Activated naive CD8-positive, alpha-beta T cell treated with anti-CD3 and anti-CD28 coated beads, Interleukin-2, amount 10 ng/mL, durations not matched to agents 7 days and 5 days (primary cell): ENCODE measurements at places on chromosomes 4 and X.

DNA sequence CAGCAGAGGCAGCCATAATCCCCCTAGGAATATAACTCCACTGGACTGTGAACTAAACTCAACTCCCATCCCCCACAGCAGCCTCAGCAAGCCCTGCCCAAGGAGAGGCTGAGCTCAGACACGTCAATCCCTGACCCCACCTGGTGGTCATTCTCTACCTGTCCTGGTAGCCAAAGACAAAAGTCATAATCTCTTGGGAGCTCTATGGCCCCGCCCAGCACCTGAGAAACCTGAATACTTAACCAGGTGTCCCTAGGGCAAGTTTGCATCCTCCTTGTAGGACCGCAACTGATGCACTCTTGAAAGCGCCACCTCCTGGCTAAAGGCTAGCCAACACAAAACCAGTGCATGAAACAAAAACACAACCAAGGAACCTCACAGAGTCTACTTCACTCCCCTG is 18.4 kb downstream of the CT47B1 start:
- no peak for DNase-seq

- no peak for DNase-seq
Measured at GRCh38 chr4:183636923-183637322, 22.1 kb downstream of the RWDD4 start.

DNA sequence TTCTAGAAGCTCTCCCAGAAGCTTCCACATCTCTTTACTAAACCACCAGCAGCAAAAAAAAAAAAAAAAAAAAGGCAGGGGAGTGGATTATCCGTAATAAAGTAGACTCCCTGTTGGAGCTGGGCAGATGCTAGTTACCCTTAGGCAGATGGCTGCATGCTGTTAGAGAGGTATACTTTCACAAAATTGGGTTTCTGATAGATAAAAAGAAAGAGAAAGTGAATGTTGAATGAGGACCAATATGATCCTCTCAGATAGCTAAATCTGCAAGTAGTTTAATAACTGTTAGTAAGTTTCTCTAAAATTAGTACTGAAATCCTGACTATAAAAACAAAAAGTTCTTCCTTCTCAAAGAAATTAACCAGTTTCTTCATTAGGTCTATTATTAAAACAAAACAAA is 195.4 kb downstream of the ANAPC10 start:
- DNase-seq, result no peak

DNA sequence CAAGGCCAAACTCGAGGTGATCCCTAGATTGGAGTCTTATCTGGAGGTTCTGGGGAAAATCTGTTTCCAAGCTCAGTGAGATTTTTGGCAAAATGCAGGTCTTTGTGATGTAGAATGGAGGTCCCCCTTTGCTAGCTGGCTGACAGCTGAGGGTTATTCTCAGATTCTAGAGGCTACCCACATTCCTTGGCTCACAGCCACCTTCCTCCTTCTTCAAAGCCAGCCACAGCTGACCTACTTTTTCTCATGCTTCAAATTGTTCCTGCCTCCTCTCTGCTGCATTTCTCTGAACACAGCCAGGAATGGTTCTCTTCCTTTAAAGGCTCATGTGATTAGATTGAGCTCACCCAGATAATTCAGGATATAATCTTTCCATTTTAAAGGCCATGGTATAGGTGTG is 86.9 kb downstream of the VCX3A start:
- no peak for DNase-seq

DNA sequence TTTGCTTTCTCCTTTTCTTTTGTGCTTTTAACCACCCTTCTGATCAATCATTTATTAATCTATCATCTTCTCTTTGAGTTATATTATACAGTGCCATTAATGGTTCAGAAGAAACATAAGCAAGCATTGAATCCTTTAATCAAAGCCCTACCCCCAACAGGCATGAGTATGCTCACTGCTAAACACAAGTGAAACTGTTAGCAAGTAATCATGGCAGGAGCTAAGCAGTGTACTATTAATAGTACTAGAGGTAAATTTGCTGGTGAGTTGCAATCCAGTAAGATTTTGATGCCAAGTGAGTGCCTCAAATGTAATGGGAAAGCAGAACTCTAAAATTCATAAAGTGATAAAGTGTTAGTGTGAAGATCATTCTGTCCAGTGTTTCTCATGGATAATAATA is 57.2 kb downstream of the FNIP2 start:
- DNase-seq, result no peak
